ENCODE measurements at places on chromosomes 4 and X. TPM values are rescaled to one million over a fixed set of nuclear protein-coding genes. Genes with fewer than 3 reads are reported as not detected.

- DNase-seq = no peak
Measured at GRCh38 chrX:11666164-11666563, 444 bp upstream of the ARHGAP6 start.

DNA sequence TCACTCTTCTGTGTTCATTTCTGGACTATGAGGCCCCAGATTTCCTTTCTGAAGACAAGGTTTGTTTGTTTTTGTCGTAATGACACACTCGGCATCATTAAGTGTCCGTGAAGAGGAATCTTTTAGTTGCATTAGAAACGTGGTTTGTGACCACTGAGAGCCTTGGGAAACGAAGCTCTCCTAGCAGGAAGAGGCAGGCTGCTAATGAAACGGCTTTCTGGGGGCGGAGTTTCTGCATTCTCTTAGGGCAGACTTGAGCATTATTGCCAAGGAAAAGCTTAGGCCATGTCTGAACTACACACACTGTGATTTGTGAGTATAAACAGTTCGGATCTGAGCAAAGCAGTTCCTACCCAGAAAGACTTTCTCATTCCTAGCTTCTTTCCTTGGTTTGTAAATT is 64.0 kb downstream of the SOX3 start:
- DNase-seq = no peak

- no peak for DNase-seq
Measured at GRCh38 chrX:123189338-123189737, 5.3 kb downstream of the GRIA3 start.

DNA sequence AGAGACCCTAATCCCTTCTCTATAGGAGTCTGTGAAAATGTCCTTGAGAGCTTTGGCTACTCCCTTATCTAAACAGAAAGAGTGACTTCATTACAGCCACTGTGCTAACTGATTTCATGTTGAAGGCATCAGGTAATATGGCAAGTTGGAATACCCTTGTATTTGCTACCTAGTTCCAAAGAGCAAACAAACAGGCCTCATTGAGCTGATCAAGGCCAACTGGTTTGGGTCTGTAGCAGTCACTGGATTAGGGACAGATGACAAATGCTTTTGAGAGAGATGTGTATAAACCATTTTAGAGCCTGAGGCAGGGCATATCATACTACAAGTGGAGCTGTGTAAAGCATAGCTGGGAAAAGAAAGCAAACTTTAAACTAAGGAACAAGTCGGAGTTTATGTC is 22.9 kb upstream of the PDLIM5 start:
- DNase-seq = no peak

DNA sequence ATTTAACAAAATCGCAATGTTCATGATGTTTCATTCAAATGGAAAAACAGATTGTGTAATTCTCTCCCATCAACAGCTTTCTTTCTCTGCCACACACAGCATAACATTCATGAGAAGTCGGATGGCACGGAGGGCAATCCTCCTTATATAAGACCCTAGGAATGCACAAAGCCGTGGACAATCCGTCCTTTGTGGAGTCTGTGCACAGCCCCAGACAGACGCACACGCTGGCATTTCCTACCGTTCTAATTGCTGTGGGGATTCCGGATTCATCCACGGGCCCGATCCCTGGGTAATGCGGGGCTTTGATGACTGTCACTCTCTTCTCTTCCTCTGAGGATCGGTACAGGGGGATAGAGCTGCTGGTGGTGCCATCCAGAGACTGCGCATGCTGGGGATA is 121.9 kb upstream of the PDLIM3 start:
- DNase-seq = no peak

The CXorf51A gene
- total RNA-seq = not detected

The KLF8 gene
- total RNA-seq = 1.2 TPM

- DNase-seq = no peak
Measured at GRCh38 chr4:47829438-47829837, 8.4 kb downstream of the CORIN start.

The NEXMIF gene
- not detected for total RNA-seq

The SLC49A3 gene
- 0.85 TPM for total RNA-seq

DNA sequence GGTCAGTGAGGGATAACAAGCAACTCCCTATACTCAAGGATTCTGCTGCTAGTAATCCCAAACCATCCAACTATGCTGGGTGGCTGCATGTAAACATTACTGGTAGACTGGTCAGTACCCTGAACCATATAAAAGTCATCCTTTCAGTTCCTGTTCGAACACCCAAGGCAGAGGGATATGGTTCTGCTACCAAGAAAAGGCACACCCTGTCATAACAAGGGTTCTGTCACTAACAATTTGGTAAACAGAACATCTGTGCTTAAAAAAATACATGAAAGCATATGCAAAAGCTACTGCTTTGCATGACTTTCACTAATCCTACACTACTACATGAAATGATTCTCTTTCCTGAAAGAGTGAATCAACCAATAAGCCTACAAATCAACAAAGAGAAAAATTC is 76.8 kb upstream of the MCF2 start:
- DNase-seq = no peak

DNA sequence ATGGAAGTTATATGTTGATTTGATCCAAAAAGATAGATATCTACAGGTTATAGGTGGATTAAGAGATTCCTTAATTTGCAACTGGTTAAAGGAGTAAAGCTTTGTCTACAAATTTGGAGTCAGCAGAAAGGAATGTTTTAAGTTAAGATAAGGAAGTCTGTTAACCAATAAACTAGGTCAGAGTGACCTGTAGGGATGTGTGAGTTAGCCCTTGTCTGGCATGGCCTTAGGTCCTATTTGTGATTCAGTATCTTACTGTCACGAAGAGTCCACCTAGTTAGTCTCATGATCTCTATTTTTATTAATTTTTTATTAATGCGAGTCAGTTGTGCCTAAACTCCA is 230.8 kb downstream of the INPP4B start:
- no peak for DNase-seq

The HERC5 gene
- total RNA-seq = 0.49 TPM

The CXCL6 gene
- not detected for total RNA-seq

GRCh38 chr4:93855926-93856325 is 27.4 kb downstream of the ATOH1 start:
- DNase-seq = no peak

The CDX4 gene
- total RNA-seq = not detected

The FGB gene
- total RNA-seq = 2.1 TPM

The ELF4 gene
- total RNA-seq = 22.2 TPM

The JADE3 gene
- 11.7 TPM for total RNA-seq

The PNCK gene
- 3.5 TPM for total RNA-seq

- DNase-seq = no peak
Measured at GRCh38 chr4:139833151-139833910, 167.7 kb downstream of the MGST2 start.

DNA sequence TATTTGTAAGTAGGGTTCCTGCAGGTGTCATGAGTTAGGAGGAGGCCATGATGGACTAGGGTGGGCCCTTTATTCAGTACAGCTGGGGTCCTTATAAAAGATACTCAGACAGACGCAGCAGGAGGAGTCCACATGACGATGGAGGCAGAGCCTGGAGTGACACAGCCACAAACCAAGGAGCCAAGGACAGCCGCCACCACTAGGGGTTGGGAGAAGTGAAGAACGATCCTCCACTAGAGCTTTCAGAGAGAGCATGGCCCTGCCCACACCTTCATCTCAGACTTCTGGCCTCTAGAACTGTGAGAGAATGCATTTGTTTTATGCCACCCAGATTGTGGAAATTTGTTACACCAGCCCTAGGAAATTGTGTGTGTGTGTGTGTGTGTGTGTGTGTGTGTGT is 31.1 kb downstream of the JAKMIP1 start:
- no peak for DNase-seq

DNA sequence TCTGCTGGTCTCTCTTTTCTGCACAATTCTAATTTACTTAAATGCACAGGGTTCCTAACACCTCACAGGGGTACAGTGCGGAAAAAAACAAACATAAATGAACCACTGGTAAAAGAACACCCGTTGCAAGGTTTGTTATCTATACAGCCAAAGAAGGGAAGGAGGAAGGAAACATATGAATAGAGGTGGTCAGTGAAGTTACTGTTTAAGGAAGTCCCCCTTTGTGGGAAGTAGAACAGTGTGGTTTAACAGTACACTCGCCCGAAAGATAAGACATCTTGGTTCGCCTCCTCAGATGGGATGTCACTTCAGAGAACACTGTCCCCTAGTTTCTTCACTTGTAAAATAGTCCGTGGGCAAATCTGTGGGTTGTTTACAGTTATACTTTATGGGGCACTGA is 57.5 kb downstream of the TEC start:
- no peak for DNase-seq

GRCh38 chrX:97310373-97310772 is 426.7 kb downstream of the RPA4 start:
- DNase-seq = no peak

DNA sequence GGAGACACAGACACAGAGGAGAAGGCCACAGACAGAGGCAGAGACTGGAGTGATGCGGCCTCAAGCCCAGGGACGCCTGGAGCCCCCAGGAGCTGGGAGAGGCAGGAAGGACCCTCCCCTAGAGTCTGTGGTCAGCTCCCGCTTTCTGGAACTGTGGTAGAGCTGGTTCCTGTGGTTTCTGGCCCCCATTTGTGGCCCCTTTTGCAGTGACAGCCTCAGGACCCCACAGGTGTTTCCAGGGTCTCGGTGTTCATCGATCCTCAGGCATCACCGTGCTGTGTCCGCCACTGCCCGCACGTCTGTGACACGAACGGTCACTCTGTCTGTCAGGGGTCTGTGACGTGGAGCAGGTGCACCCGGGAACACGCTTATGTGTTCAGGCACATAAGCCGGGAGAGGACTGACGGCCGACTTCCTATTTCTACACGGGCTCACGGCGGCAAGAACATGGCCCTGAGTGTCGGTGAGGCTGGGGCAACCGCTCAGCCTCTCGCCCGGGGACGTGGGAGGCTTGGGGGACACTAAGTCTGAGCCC is 7.9 kb downstream of the GTPBP6 start:
- peak; percentile 82 for DNase-seq

GRCh38 chrX:43166874-43167273 is 388.9 kb upstream of the PPP1R2C start:
- DNase-seq = no peak

Data from chondrocyte (in vitro differentiated cells).